ENCODE measurements at places on chromosomes 16 and 17. TPM values are rescaled to one million over a fixed set of nuclear protein-coding genes. Genes with fewer than 3 reads are reported as not detected.

PPY gene
- not detected for total RNA-seq

TSPOAP1 gene
- total RNA-seq: 14.1 TPM

HOXB6 gene
- 5.4 TPM for total RNA-seq

PIEZO1 gene
- 298 TPM for total RNA-seq

ABCC11 gene
- not detected for total RNA-seq

IRX3 gene
- 0.80 TPM for total RNA-seq

WFDC1 gene
- 9.5 TPM for total RNA-seq

FOXO3B gene
- 8.4 TPM for total RNA-seq

LYRM1 gene
- total RNA-seq: 38.9 TPM

GRCh38 chr17:14672830-14673229 lies 371.9 kb downstream of the HS3ST3B1 start:
- H3K4me3 ChIP-seq: no peak overlapping the region
- H3K27ac ChIP-seq: no peak overlapping the region
- no peaks in the 10 kb centered on the region for H3K36me3 ChIP-seq
- no peaks in the 10 kb centered on the region for H3K4me1 ChIP-seq
- H3K27me3 ChIP-seq: no peaks in the 10 kb centered on the region
- DNase-seq: peak; percentile 81

- H3K4me3 ChIP-seq: no peak overlapping the region
- H3K27ac ChIP-seq: no peak overlapping the region
- H3K36me3 ChIP-seq: peaks cover 7% of the 10 kb centered on the region
Measured at GRCh38 chr17:65020284-65020683, 36.3 kb downstream of the GNA13 start.

- H3K4me3 ChIP-seq: no peak overlapping the region
- no peak overlapping the region for H3K27ac ChIP-seq
- no peak for DNase-seq
- H3K27me3 ChIP-seq: no peaks in the 10 kb centered on the region
- H3K4me1 ChIP-seq: no peaks in the 10 kb centered on the region
Measured at GRCh38 chr16:85064186-85064585, 36.6 kb downstream of the KIAA0513 start.

DNA sequence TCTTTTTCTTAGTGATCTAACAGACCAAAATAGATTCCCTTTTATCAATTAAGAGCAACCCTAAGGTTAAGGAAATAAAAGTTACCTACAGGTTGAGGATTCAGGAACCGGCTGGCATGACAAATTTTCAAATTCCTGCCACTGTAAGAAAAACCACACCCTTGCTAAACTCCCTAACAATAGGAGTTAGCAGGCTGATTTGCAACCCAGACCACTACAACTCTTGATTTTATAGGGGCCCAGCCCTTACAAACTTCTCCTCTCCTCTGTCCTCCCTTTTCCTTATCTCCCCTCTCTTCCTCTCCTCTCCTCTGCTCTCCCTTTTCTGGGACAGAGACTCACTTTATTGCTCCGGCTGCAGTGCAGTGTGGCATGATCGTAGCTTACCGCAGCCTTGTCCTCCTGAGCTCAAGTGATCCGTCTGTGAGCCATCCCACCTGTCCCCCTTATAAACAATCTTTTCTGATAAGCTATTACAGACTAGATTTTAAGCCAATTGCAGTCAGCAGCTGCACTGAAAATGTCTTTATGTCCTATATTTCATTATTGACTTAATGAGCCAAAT lies 418.9 kb downstream of the CDH8 start:
- H3K4me1 ChIP-seq: no peaks in the 10 kb centered on the region
- DNase-seq: no peak
- H3K27ac ChIP-seq: no peak overlapping the region

GRCh38 chr17:47663912-47664623 lies 14.3 kb downstream of the KPNB1 start:
- no peak overlapping the region for H3K4me3 ChIP-seq
- peaks cover 10% of the 10 kb centered on the region for H3K4me1 ChIP-seq
- H3K27me3 ChIP-seq: no peaks in the 10 kb centered on the region
- peaks cover 91% of the 10 kb centered on the region for H3K36me3 ChIP-seq

GRCh38 chr16:72666267-72666666 lies 381.7 kb downstream of the ZFHX3 start:
- no peak overlapping the region for H3K4me3 ChIP-seq
- no peak for DNase-seq
- no peaks in the 10 kb centered on the region for H3K36me3 ChIP-seq
- H3K4me1 ChIP-seq: peaks cover 12% of the 10 kb centered on the region

GRCh38 chr16:86917471-86918365 lies 339.4 kb downstream of the FOXL1 start:
- DNase-seq: no peak
- no peaks in the 10 kb centered on the region for H3K4me1 ChIP-seq
- no peak overlapping the region for H3K27ac ChIP-seq
- H3K36me3 ChIP-seq: no peaks in the 10 kb centered on the region

GRCh38 chr17:34987232-34987631 lies 6.9 kb downstream of the LIG3 start:
- no peak overlapping the region for H3K27ac ChIP-seq
- H3K4me1 ChIP-seq: peaks cover 6% of the 10 kb centered on the region
- peaks cover 75% of the 10 kb centered on the region for H3K36me3 ChIP-seq
- DNase-seq: no peak
- H3K27me3 ChIP-seq: no peaks in the 10 kb centered on the region

DNA sequence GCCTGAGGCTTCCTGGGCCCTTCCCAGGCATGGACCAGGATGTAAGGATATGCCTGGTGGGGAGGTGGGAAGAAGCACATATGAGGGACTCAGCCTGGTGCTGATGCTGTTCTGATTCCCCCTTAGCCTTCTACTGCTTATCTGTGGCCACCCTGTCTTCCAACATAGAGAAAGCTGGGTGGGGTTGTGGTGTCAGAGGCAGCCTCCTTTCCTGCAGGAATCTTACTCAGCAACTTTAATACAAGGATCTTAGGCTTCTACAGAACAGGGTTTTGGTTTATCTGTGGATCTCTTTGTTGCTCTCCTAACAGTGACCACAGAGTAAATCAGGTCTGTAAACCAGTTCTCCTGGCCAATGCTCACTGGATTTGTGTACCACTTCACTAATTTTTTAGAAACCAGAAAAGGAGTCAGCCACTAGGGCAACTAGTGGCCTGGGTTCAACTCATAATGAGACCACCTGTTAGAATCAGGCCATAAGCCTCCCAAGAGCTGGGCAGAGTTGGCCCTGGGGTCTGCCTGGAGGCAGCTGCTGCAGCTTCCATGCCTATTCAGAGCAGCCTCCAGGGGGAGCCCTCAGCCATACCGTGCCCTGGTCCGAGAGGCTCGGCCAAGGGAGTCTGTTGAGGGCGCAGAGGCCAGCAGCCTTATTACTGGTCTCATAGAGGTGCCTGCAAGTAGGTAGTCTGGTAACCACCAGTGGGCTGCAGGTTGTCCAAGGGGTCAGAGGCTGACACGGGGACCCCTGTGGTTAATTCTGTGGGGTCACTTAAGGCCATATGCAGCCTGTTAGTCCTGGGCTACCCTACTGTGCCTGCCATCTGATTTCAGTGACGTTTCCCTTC lies 7.1 kb downstream of the HAS3 start:
- no peak overlapping the region for H3K27ac ChIP-seq
- peaks cover 28% of the 10 kb centered on the region for H3K4me1 ChIP-seq
- peaks cover 70% of the 10 kb centered on the region for H3K36me3 ChIP-seq
- H3K27me3 ChIP-seq: peaks cover 23% of the 10 kb centered on the region
- DNase-seq: no peak
- H3K4me3 ChIP-seq: no peak overlapping the region

DNA sequence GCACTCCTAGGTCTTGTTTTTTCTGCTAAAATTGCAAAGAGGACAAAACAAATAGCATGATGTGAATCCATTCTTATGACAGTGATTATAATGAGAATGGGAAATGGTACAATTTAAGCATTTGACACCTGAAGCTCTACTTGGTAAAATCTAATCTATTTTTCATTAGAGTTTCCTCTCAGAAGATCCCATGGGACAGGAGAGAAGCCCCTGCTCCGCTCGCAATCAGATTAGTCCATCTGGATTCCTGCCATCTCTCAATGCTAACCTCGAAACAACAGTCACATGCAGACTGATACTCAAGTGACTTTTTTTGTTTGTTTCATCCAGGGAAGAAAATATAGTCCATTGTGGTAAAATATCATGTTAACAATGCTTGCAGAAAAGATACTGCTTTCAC lies 107.4 kb upstream of the TOM1L1 start:
- H3K4me1 ChIP-seq: no peaks in the 10 kb centered on the region
- H3K4me3 ChIP-seq: no peak overlapping the region
- H3K27ac ChIP-seq: no peak overlapping the region
- no peaks in the 10 kb centered on the region for H3K36me3 ChIP-seq
- no peak for DNase-seq
- no peaks in the 10 kb centered on the region for H3K27me3 ChIP-seq

GRCh38 chr17:76076146-76076764 lies 1.7 kb downstream of the GALR2 start:
- H3K27me3 ChIP-seq: peaks cover 70% of the 10 kb centered on the region
- no peak for DNase-seq
- H3K27ac ChIP-seq: no peak overlapping the region
- peaks cover 59% of the 10 kb centered on the region for H3K4me1 ChIP-seq

DNA sequence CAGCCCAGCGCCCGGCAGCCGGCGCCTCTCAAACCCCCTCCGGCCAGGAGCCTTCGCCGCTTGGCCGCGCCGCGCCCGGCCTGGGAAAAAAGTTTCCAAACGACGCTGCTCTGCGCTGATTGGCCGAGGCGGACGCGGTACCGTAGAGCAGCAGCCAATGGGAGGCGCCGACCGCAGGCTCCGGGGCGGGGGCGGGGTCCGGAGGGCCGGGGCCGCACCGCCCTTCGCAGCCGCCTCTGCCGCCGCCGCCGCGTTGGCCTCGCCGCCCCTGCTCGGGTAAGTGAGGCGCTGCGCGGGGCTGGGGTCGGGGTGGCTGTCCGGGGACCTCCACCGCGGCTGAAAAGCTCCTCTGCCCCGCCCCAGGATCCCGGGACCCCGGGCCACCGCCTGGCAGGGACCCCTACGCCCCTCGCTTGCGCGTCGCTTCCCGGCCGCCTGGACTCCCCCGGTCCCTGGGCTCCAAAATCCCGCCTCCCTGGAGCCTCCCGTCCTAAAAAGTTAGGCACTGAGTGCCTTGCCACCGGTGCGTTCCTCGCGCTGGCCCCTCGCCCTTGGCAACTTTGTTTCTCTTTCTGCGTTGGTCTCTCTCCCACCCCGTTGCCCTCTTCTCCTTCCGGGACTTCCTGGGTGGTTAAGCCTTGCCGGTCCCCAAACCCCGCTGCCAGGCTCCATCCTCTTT lies at the start of gene NDE1:
Gene NDE1 (plus strand): TSS at position 227 of the 679 bp plus-strand sequence. CDS start 14,534 bp downstream, outside the sequence.
- H3K4me3 ChIP-seq: peak within 1 kb of the TSS; percentile 83
- H3K4me1 ChIP-seq: peaks cover 53% of the 10 kb centered on the region
- H3K36me3 ChIP-seq: no peaks in the 10 kb centered on the region

DNA sequence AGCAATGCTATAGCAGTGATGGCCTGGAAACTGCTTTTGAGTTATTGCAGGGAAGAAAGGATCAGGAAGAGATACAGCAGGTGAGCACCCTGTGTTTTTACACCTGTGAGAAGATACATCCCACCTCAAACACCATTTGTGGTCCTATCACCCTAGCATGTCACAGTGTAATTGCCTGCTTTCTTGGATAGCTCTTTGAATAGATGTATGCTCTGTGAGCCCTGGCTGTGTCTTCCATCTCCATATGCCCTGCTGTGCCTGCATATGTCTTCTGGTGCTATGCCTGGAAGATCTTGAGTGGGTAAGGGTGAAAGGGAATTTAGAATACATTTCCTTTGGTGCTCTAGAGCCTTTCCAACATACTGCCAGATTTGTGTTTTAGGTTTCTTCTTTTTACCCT lies 15.5 kb downstream of the HLF start:
- no peaks in the 10 kb centered on the region for H3K27me3 ChIP-seq
- H3K4me1 ChIP-seq: peaks cover 99% of the 10 kb centered on the region
- no peak overlapping the region for H3K4me3 ChIP-seq
- no peaks in the 10 kb centered on the region for H3K36me3 ChIP-seq
- DNase-seq: no peak

DNA sequence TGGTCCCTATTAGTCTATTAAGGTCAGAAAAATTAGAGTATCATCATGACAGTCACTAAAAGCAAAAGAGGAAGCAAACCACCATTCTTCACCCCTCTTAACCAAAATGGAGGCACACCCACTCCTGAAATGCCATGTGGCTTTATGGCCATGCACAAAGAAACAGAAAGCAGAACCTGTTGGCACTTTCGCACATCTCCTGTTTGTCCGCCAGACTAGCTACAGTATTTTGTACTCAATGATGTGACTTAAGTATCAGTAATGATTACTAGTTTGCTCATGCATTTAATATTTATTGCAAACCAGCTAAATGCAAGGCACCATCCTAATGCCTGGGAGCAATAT lies 70.2 kb upstream of the GNAO1 start:
- no peak for DNase-seq
- H3K36me3 ChIP-seq: no peaks in the 10 kb centered on the region
- no peaks in the 10 kb centered on the region for H3K27me3 ChIP-seq
- no peak overlapping the region for H3K4me3 ChIP-seq
- no peak overlapping the region for H3K27ac ChIP-seq

DNA sequence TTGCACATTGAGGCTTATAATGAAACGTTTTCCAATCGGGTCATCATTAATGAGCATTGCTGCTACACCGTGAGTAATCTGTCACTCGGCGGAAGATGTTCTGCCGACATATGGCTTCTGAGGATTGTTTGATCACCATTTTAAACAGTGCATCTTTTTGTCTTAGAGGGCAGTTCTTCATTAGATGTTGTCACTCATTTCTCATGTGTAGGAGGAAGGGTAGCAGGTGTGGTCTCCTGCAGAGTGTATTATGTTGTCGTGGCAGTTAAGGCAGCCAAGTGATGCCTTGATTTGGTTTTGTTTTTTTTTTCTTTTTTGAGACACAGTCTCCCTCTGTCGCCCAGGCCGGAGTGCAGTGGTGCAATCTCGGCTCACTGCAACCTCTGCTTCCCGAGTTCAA lies 50.5 kb downstream of the SEC14L1 start:
- DNase-seq: no peak
- no peaks in the 10 kb centered on the region for H3K27me3 ChIP-seq
- H3K36me3 ChIP-seq: peaks cover 56% of the 10 kb centered on the region
- H3K4me3 ChIP-seq: no peak overlapping the region
- H3K27ac ChIP-seq: no peak overlapping the region
- H3K4me1 ChIP-seq: peaks cover 28% of the 10 kb centered on the region

DNA sequence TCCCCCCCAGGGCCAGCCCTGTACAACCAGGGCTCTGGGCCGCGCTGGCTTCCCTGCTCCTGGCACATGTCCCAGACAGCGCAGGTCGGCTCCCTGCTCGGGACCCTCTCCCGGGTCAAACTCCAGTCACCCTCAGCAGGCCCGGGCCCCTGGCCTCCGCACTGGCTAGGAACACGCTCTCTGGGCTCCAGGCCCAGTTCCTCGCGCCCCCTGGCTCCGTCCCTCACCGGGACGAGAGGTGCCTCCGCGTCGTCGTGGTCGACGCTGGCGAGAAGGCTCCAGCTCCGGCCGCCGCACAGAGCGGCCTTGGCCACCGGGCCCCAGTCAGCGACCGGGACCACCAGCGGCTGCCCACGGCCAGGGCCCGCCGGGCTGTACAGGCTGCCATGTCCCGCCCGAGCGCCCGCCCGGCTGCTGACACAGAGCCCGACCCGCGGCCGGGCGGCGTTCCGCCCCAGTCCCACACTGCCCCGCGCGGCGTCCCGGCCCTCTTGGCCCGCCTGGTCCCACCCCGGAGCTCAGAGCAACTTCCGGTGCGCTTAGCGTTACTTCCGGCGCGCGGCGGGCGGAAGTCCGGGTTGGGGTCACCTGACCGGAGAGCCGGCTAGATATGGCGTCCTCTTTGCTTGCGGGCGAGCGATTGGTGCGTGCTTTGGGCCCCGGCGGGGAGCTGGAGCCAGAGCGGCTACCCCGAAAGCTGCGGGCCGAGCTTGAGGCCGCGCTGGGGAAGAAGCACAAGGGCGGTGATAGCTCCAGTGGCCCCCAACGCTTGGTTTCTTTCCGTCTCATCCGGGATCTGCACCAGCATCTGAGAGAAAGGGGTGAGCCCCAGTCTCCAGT lies at the start of gene POLDIP2:
Gene POLDIP2 (minus strand): TSS at position 467 of the 840 bp plus-strand sequence. CDS start 79 bp downstream, at position 388.
- peaks cover 51% of the 10 kb centered on the region for H3K36me3 ChIP-seq
- peaks cover 37% of the 10 kb centered on the region for H3K4me1 ChIP-seq
- H3K27ac ChIP-seq: peak within 1 kb of the TSS; percentile 95
- H3K27me3 ChIP-seq: no peaks in the 10 kb centered on the region
- H3K4me3 ChIP-seq: peak within 1 kb of the TSS; percentile 92
- peak; percentile 99 for DNase-seq
